ENCODE measurements at places on chromosomes 2 and 18.

GRCh38 chr2:71811726-71812125 is 335.9 kb downstream of the CYP26B1 start:
- DNase-seq: no peak

DNA sequence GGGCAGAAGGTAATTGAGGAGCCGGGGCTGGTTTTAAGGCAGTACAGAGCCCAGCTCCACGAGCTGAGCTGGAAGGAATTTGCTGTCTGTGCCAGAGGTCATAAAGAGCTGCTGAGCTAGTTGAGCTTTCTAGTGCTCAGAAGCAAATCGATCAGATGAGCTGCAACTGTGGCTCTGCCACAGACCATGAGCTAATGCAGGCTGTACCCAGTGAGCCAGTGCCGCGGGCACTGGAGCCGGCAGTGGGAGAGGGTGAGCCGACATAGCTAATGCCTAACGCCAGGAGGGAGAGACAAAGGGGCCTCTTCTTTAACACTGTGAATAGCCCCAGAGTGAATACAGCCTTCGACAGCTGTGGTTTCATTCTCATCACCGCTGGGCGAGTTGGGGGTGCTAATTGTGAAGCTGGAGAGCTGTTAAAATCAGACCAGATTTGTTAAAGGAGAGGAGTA is 410.1 kb upstream of the TCF4 start:
- no peak for DNase-seq

- DNase-seq: no peak
Measured at GRCh38 chr2:186255823-186256222, 230.2 kb upstream of the ZC3H15 start.

- DNase-seq: no peak
Measured at GRCh38 chr2:15570104-15570503, 9.0 kb upstream of the NBAS start.

GRCh38 chr2:65499216-65499615 is 66.8 kb upstream of the SPRED2 start:
- DNase-seq: no peak

DNA sequence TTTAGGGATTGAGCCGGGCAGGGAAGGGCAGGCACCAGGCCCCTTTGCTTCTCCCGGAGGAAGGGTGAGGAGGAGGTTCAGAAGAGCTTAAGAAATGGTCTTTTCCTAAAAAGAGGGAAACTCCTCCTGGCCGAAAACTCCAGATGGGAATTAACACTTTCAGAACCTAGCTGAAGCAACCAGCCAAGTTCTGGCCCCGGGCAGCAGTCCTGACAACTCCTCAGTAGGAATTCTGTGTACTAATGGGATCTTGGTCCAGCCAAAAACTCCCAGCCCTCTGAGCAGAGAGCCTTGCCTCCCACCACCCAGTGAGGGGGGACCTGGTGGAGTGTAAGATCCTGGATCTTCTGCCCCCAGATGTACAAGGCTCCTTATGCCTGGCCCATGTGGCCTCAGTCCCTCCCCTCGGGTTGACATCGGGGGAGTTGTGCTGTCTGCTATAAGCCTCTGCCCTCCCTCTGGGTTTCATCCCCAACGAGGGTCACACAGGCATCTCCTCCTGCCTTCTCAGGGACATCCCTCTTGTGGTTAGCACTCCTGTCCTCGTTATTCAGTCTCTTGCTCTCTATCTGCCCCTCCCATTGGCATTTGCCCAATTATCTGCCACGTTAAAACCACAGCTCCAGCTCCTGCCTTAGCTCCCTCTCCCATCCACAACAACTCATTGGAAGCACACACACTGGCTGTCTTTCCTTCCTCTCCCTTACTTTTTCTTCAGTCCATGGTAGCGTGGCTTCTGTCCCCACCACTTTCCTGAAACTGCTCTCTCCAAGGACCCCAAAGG is 184.6 kb downstream of the CYP26B1 start:
- no peak for DNase-seq

DNA sequence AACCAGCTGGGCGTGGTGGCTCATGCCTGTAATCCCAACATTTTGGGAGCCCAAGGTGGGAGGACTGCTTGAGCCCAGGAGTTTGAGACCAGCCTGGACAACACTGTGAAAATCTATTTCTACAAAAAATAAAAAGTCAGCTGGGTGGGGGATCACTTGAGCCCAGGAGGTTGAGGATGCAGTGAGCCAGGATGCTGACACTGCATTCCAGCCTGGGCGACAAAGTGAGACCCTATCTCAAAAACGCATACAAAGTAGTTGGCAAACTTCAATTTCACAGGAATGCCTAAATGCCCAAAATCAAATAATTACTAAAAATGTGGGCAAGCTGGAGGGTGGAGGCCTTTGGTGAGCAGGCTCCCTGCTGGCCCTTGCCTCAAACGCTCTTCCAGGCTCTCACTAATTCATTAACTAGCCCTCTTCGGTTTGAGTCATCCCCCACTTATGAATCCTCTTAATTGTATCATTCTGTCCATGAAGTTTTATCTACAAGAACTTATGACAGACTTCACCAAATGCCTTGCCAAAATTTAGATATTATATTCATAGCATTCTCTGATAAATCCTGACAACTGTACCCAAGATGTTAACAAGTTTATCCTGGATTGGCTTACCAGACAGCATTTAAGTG is 68.7 kb upstream of the ZFP36L2 start:
- DNase-seq: no peak

- DNase-seq: no peak
Measured at GRCh38 chr18:72283148-72283925, 260.8 kb downstream of the CBLN2 start.

DNA sequence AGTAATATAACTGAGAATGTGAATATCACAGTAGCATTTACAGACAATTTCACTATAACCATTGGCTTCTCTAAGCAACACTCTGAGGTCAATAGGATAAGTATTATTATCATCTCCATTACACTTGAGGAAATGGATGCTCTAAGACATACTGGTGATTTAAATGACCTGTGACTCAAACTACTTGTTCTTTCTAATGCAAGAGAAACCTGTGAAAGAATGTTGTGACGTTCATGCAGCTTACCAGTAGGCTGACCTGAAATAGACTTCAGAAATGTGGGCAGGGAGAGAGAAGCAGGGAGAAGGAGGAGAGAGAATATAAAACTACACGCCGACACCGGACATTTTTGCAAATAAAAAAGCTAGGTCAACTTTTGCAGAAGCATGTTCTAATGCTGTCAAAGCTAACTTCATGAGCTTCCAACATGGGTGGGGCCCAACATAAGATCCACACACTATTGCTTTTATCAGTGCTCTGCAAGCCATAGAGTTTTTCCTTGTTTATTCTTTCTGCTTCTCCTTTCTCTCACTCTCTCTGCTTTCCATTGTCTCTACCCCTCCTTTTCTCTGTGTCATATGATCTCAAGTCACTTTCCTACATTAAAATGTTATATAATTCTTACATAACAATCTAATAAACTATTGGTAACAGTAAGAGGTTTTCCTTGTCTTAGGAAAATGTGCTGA is 217.6 kb upstream of the FN1 start:
- no peak for DNase-seq
